ENCODE measurements at places on chromosomes 1 and 21.

DNA sequence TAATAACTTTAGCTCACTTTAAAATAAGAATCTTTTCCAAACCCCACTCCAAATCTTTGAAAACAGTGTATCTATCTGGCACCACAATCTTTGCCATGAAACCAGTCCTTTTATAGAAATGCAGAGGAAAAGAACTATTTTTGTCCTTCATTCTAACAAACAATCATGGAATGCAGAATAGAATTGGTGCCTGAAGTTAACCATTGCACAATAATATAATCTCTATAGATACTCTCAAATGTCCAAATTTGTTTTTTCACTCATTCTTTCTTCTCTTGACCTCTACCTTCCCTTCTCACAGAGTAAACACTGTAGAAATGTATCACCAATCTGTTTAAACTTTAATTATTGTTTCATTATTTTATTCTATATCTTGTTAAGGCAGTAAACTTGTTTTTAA, 34.8 kb downstream of the TTLL7 start:
- DNase-seq: no peak

DNA sequence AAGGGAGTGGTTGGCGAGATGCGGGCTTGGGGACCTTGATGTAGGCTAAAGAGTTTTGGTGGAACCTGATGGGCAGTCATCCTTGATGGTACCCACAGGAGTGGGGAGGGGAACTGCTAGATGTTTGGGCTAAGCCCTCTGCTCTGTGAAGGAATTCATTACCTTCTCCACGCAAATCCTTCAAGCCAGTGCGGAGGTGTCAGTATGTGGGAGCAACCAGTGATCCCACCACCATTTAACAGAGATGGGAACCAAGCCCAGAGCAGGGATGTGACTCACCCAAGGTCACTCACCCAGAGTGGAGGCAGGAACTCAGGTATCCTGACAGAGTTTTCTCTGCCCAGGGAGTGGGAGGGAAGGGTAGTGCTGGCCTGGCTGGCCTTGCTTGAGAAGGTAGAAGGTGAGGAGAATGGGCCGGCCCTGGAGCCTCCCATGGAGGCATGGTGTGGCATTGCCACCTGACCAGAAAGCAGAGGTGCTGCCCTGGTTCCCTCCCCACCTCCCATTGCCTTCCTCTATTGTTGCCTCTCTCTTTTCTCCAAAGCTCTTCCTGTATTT, 51.2 kb upstream of the STUM start:
- no peak for DNase-seq

GRCh38 chr1:183027791-183028190, 4.6 kb downstream of the LAMC1 start:
- no peak for DNase-seq

DNA sequence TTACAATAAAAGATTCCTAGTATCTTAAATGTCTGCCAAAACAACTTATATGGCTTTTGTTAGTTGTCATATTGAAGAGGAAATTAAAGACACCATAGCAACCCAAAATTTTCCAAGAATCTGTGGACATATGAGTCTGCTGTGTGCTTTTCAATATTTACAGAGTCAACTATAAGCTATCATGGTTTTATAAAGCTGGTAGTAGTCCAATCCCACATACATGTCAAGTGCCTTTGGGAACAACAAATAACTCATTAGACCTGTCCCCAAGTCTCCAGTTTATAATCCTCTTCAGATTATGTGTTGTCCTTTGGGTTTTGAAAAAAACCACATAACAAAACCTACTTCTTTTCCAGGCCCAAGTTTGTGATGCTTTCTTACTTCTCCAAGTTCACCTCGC, 293.8 kb upstream of the USP25 start:
- DNase-seq: no peak

DNA sequence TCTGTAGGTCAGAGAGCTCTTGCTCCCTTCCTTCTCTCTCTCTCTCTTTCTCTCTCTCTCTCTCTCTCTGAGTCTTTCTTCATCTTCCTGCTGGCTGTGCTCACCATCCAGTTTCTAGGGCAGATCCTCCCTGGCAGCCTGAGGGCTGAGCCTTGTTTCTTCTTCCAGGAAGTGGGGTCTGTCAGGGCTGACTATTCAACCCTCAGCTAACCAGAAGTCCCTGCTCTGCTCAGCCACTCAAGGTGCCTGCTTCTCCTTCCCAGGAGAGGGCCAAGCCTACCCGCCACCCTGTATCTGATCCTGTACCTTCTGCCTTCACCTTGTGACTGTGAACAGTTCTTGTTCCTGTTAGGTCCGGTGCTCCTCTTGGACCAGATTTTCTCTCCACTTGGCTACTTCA, 107.6 kb upstream of the ETV3 start:
- no peak for DNase-seq

DNA sequence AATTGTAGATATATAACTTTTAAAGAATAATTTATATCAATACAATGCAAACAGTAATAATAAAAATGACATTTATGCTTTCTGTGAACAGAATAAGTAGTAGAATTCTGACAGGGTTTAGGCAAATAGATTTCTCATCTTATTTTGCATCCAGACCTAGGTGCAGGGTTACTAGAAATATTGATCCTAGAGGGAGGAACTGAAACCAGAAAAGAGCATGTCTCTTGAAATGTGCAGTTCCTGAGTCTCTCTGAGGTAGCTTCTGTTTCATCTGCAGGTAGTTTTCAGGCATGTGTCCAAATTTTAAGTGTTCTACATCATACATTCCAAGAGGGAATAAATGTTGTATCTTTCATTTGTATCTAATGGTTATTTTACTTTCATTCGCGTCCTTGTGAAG, 631.9 kb upstream of the ADGRL4 start:
- DNase-seq: no peak

- DNase-seq: no peak
These were observed 32.9 kb upstream of the ATP2B4 start for GRCh38 chr1:203593723-203594122.

DNA sequence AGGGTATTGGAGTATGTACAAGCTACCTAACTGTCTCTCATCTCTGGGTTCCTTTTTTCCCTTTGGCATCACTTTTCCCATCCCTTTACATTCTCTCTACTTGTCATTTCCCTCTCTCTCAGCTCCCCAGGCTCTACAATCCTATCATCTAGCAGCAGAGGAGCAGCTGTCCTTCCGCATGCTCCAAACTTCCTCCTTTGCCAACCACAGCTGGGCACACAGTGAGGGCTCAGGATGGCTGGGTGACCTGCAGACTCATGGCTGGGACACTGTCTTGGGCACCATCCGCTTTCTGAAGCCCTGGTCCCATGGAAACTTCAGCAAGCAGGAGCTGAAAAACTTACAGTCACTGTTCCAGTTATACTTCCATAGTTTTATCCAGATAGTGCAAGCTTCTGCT, 561 bp downstream of the CD1E start:
- DNase-seq: no peak
